Esophagus squamous epithelium (tissue), 5 donors: ENCODE measurements at places on chromosomes 3 and 15. TPM values are rescaled to one million over a fixed set of nuclear protein-coding genes. Genes with fewer than 3 reads are reported as not detected.

DNA sequence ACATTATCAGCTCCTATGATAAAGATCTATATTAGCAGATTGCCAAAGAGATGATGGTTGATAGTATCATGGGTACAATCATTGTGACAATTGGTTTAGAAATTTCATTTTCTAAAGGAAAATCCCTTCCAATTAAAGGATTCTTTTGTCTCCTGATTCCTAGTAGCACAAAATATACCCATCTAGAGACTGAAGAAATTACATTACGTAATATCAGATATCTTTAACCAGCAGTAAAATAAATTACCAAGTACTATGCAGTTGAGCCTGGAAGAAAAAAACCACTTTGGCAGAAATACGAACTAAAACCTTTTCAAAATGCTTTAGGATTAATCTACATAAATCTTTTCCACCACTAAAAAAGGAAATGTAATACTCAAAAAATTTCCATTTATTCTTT lies 35.6 kb upstream of the SHC4 start:
- no peak overlapping the region for H3K4me3 ChIP-seq
- no peak overlapping the region for H3K27ac ChIP-seq
- no peaks in the 10 kb centered on the region for H3K4me1 ChIP-seq
- no peak for DNase-seq
- H3K36me3 ChIP-seq = no peaks in the 10 kb centered on the region

DNA sequence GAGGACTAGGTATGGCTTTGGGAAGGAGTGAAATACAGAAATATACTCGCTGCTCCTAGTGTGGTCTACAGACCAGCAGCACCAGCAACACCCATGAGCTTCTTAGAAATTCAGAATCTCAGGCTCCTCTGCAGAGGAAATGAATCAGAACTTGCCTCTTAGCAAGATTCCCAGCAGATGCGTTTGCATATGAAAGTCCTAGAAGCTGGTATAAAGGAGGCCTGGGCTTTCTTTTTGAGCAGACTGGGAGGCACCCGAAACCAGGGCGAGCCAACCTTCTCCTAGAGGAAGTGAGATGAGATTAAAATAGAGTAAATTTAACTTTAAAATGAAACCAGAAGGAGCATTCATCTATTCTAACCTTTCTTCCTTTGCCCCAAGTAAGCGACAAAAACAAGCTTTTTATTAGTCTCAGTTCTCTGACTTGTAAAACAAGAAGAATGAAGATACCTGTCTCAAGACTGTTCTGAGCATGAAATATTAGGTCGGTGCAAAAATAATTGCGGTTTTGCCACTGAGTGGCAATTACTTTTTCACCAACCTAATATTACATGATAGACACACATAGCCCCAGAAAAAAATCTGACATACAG lies 140.0 kb downstream of the PDZRN3 start:
- peaks cover 5% of the 10 kb centered on the region for H3K4me1 ChIP-seq
- H3K27ac ChIP-seq = no peak overlapping the region
- no peak overlapping the region for H3K4me3 ChIP-seq
- H3K27me3 ChIP-seq = no peaks in the 10 kb centered on the region

The METTL6 gene
- 9.6 TPM for total RNA-seq

GRCh38 chr3:119514637-119515036 lies 16.3 kb downstream of the TIMMDC1 start:
- H3K4me3 ChIP-seq = no peak overlapping the region
- no peak overlapping the region for H3K27ac ChIP-seq
- H3K4me1 ChIP-seq = no peaks in the 10 kb centered on the region
- peaks cover 21% of the 10 kb centered on the region for H3K36me3 ChIP-seq
- no peaks in the 10 kb centered on the region for H3K27me3 ChIP-seq
- DNase-seq = no peak

The LPP gene
- 126 TPM for total RNA-seq

GRCh38 chr3:60399292-60399691 lies 852.0 kb downstream of the FHIT start:
- H3K36me3 ChIP-seq = no peaks in the 10 kb centered on the region
- H3K4me3 ChIP-seq = no peak overlapping the region
- no peaks in the 10 kb centered on the region for H3K27me3 ChIP-seq
- DNase-seq = no peak
